ENCODE measurements at places on chromosomes 16 and 17. TPM values are rescaled to one million over a fixed set of nuclear protein-coding genes. Genes with fewer than 3 reads are reported as not detected.

DNA sequence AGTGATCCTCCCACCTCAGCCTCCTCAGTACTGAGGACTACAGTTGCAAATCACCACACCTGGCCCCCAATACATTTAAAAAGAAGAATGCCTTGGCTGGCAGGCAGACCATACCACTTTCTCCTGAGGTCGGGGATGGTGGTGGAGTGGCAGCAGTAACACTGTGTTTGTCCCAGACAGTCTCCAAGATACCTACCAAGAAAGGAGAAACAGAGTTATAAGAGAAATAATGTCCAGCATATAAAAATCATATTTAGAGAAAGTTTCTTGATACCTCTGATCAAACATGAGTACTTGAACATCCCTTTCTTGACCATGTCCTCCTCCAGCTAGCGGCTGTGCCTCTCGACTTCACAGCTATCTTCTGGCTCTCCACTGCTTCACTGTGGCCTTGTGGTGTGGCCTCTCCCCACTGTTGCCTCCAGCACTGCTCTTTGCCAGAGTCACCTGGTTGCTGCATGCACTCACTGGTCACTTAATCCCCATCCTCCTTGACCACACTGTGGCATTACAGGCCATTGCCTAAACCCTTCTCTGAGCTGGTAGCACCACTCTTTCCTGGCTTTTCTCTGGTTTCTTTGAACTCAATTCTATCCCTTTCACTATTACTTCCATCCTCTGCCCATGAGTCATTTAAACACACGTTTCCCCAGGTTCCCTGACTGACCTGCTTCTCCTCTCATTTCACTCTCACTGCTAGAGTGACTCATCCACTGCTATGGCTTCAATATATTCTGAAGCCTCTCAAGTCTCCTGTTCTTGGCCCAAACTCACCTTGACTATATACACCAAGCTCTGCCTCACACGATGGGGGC, 45.2 kb downstream of the XPO6 start:
- no peaks in the 10 kb centered on the region for H3K27me3 ChIP-seq
- peaks cover 14% of the 10 kb centered on the region for H3K4me1 ChIP-seq
- no peak overlapping the region for H3K4me3 ChIP-seq
- H3K27ac ChIP-seq, result no peak overlapping the region
- DNase-seq, result no peak

- H3K4me1 ChIP-seq, result no peaks in the 10 kb centered on the region
- peaks cover 9% of the 10 kb centered on the region for H3K36me3 ChIP-seq
- H3K27ac ChIP-seq, result no peak overlapping the region
- DNase-seq, result no peak
- no peak overlapping the region for H3K4me3 ChIP-seq
These were observed 187.7 kb downstream of the LGALS9B start for GRCh38 chr17:20279631-20280030.

DNA sequence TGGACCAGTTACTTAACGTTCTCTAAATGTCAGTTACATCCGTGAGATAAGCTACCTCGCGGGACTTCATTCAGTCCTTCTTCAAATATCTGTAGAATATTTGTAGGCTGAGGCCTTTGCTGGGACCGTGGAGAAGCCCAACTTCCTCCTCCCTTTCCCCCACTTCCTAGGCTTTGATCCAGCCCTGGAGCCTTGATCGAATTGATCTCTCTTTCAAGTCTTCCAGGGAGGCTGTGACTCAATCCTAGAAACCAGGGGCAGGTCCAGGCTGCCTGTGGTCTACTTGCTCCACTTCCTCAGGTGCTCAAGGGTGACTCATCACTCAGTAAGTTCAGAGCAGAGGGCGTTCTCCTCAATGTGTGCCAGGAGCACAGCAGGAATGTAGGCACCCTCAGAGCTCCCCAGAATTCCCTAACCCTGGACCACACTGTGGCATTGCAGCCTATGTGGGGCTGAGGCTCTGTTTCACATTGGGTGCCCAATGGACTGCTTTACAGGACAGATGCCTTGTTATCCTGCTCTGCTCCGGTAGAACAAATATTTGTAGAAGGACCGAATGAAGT, 11.2 kb upstream of the CEP20 start:
- no peak overlapping the region for H3K4me3 ChIP-seq
- peaks cover 15% of the 10 kb centered on the region for H3K4me1 ChIP-seq
- DNase-seq, result no peak
- H3K27me3 ChIP-seq, result no peaks in the 10 kb centered on the region
- H3K36me3 ChIP-seq, result no peaks in the 10 kb centered on the region

- peaks cover 40% of the 10 kb centered on the region for H3K36me3 ChIP-seq
- no peaks in the 10 kb centered on the region for H3K27me3 ChIP-seq
- H3K4me1 ChIP-seq, result peaks cover 43% of the 10 kb centered on the region
- no peak overlapping the region for H3K4me3 ChIP-seq
- no peak overlapping the region for H3K27ac ChIP-seq
These were observed 42.3 kb downstream of the PIPOX start for GRCh38 chr17:29085223-29085622.

DNA sequence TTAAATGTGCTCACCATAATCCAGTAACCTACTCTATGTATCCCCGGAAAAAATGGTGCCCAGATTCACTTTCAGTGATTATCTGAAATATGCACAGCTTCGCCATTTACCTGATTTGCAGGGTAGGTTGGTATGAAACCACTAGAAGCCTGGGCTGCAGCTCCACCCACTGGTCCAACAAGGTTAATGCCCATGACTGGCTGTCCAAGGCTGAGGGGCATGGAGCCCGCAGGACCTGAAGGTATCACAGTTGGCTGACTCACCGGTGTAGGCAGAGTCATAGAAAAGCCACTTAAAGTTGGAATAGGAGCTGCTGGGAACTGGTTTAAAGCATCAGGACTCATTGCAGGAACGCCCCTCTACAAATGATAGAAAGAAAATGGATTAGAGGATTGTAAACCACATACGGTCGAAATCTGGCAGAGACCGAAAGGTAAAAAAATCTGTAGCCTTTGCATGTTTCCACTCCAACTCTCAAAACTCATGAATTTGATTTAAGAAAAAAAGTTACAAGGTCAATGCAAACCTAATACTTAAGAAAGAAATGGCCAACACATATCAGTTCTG, 38.6 kb downstream of the SYNRG start:
- no peaks in the 10 kb centered on the region for H3K4me1 ChIP-seq
- DNase-seq, result peak; percentile 75
- H3K27ac ChIP-seq, result peak overlapping the region; percentile 76
- H3K4me3 ChIP-seq, result no peak overlapping the region
- H3K36me3 ChIP-seq, result peaks cover 50% of the 10 kb centered on the region
- H3K27me3 ChIP-seq, result no peaks in the 10 kb centered on the region

DNA sequence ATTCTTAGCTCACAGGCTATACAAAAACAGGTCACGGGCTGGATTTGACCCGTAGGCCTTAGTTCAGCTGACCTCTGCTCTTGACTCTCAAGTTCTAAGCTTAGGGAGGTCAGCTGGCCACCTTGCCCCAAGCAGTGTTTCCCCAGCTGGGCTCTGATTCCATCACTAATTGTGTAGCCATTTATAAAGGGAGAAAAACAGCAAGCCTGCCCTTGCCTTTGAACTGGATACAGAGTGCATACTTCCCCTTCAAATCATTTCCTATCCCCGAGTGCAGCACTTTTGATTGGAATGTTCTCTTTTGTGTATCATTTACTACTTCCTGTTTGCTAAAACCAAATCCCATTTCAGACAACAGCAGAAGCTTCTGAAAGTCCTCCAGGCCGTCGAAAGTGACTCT, 153.6 kb downstream of the KATNIP start:
- H3K27me3 ChIP-seq, result no peaks in the 10 kb centered on the region
- H3K4me3 ChIP-seq, result no peak overlapping the region
- peak overlapping the region; percentile 34 for H3K27ac ChIP-seq
- H3K4me1 ChIP-seq, result peaks cover 20% of the 10 kb centered on the region
- DNase-seq, result no peak

- no peak overlapping the region for H3K4me3 ChIP-seq
- peaks cover 3% of the 10 kb centered on the region for H3K27me3 ChIP-seq
- no peak for DNase-seq
- no peaks in the 10 kb centered on the region for H3K36me3 ChIP-seq
These were observed 55.8 kb downstream of the CDRT4 start for GRCh38 chr17:15411384-15412198.

DNA sequence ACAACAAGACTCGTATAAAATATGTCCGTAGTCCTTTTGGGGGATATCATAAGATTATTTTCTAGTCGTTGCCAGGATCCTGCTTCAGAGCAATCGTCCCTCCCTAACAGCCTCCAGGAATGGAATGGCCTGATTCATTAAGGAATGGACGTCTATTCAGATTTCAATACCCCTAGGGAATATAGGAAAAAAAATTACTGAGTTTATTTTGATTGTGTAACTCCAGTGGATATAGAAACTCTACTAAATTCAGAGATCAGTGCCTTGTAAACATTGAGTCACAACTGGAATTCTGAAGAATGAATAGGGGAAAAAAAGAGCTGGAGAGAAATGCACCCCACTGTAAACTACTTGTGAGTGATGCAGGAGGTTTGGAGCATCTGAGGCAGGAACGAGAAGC, 1171.5 kb upstream of the GOT2 start:
- H3K27ac ChIP-seq, result no peak overlapping the region
- no peaks in the 10 kb centered on the region for H3K36me3 ChIP-seq
- peaks cover 15% of the 10 kb centered on the region for H3K4me1 ChIP-seq
- H3K27me3 ChIP-seq, result no peaks in the 10 kb centered on the region
- no peak overlapping the region for H3K4me3 ChIP-seq
- no peak for DNase-seq

- H3K36me3 ChIP-seq, result no peaks in the 10 kb centered on the region
- no peaks in the 10 kb centered on the region for H3K4me1 ChIP-seq
- H3K27me3 ChIP-seq, result no peaks in the 10 kb centered on the region
These were observed 26.6 kb downstream of the AIPL1 start for GRCh38 chr17:6408276-6408675.

DNA sequence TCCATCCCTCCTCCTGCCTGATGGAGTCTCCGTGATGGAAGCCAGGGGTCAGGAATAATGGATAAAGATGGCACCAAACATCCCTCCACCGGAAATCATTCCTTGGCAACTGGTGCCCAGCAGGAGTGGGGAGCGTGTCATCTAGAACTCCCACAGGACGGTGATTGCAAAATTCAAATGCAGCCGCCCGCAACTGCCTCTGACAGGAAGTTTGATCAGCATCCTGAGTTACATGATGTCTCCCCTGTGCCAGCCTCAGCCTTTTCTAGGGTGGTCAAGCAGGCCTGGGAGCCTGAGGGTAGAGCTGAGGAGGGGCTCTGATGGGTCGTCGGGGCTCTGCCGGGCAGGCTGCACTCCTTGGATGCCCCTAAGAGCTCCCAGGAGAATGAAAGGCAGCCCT, 52.8 kb downstream of the GSG1L start:
- no peaks in the 10 kb centered on the region for H3K4me1 ChIP-seq
- no peak overlapping the region for H3K4me3 ChIP-seq
- no peaks in the 10 kb centered on the region for H3K36me3 ChIP-seq
- H3K27me3 ChIP-seq, result 0 out of 2 replicates have a peak, but pooled peaks cover 3% of the 10 kb centered on the region

DNA sequence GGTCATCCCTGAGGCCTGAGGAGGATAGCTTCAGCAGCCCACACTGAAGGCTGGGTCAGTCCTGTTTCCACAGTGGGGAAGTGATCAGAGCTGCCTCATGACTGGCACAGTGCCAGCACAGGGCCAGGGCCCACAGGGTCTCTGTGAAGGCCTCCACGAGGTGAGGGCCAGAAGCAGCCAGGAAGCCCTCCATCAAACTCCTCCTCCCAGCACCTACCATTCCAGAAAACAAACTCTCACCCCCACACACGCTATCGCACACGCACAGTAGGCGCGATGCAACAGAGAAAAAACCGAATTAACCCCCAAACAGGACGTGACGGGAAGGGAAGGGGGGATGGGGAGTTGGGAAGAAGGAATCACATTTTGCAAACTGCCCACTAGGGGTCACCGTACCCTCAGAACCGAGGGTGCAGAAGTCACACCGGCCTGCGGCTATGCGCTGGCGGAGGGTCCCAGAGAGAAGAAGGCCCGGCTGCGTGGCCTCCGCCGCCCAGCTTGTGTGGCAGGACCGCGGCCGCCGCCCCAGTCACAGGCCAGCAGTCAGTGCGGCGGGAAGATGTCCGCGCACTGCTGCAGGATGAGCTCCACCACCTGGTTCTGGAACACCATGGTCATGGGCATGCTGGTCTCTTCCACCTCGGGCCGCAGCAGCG, 37.6 kb downstream of the ARHGAP27 start:
- H3K36me3 ChIP-seq, result peaks cover 6% of the 10 kb centered on the region
- H3K27ac ChIP-seq, result no peak overlapping the region
- DNase-seq, result peak; percentile 88
- H3K4me3 ChIP-seq, result peak overlapping the region; percentile 34
- peaks cover 3% of the 10 kb centered on the region for H3K27me3 ChIP-seq
- H3K4me1 ChIP-seq, result peaks cover 15% of the 10 kb centered on the region

DNA sequence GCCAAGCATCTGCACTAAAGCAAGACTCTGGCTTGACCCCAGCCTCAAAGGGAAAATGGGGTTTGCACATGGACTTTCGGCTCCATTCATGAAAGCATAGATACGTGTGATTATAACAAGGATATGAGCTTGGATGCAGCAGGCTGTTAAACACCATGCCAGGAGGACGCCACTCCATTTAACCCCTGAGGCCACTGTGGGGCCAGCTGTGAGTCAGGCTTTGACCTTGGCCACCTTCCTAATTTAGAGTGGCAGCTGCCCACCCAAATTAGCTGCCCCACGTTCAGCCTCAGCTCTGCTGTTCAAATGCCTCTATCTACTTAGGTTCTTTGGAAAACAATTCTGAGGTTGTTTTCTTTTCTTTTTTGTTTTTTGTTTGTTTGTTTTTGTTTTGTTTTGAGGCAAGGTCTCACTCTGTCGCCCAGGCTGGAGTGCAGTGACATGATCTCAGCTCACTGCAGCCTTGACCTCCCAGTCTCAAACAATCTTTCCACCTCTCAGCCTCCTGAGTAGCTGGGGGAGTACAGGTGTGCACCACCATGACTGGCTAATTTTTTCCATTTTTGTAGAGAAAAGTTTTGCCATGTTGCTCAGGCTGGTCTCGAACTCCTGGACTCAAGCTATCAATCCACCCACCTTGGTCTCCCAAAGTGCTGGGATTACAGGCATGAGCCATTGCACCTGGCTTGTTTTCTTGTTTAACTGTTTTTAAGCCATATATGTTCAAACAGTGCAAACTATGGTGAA, 23.2 kb upstream of the KIFC3 start:
- no peak for DNase-seq
- no peak overlapping the region for H3K4me3 ChIP-seq
- no peaks in the 10 kb centered on the region for H3K36me3 ChIP-seq
- no peaks in the 10 kb centered on the region for H3K27me3 ChIP-seq
- peaks cover 19% of the 10 kb centered on the region for H3K4me1 ChIP-seq

- H3K4me1 ChIP-seq, result peaks cover 20% of the 10 kb centered on the region
- peaks cover 20% of the 10 kb centered on the region for H3K36me3 ChIP-seq
- no peak overlapping the region for H3K27ac ChIP-seq
- no peak for DNase-seq
These were observed 46.1 kb upstream of the KCNJ2 start for GRCh38 chr17:70123193-70123592.

GRCh38 chr17:7043182-7043496, 753 bp downstream of the SLC16A11 start:
- peaks cover 25% of the 10 kb centered on the region for H3K4me1 ChIP-seq
- peak overlapping the region; percentile 66 for H3K4me3 ChIP-seq
- H3K36me3 ChIP-seq, result no peaks in the 10 kb centered on the region
- H3K27ac ChIP-seq, result no peak overlapping the region

- DNase-seq, result no peak
- H3K4me3 ChIP-seq, result peak overlapping the region; percentile 84
- no peaks in the 10 kb centered on the region for H3K27me3 ChIP-seq
- peak overlapping the region; percentile 94 for H3K27ac ChIP-seq
- H3K36me3 ChIP-seq, result peaks cover 3% of the 10 kb centered on the region
These were observed 213.3 kb downstream of the MRTFB start for GRCh38 chr16:14284371-14284770.

GRCh38 chr16:19856120-19856519, 28.5 kb downstream of the GPRC5B start:
- peaks cover 3% of the 10 kb centered on the region for H3K27me3 ChIP-seq
- peaks cover 97% of the 10 kb centered on the region for H3K4me1 ChIP-seq
- H3K27ac ChIP-seq, result peak overlapping the region; percentile 25
- no peak for DNase-seq
- peaks cover 33% of the 10 kb centered on the region for H3K36me3 ChIP-seq

DRC3 gene
- total RNA-seq, result 0.48 TPM

SLC5A2 gene
- total RNA-seq, result 1.1 TPM

SLFN13 gene
- total RNA-seq, result 20.8 TPM
